ENCODE measurements at places on chromosomes 1 and 21.
A peak's percentile ranks its signal among the peaks of the same experiment; 100 is the strongest.

DNA sequence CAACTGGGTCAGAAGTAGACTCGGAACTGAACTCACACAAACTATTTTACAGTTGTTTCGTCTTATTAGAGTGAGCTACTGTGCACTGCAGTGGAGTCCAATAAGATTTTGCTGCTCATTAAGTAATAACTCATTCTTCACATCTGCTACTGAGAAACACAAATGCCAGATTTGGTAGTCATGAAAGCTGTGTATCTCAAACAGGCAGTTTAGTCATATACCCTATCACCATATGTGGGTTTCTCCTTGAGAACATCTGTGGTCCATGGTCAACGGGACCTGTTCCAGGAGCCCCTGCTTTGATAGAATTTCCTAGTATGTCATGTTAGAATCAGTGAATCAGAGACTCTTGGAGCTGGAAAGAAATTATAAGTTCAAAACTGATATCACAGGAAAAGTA, 60.4 kb downstream of the ALG14 start:
- DNase-seq, result no peak

GRCh38 chr1:86154571-86155050, 2.0 kb downstream of the COL24A1 start:
- DNase-seq, result no peak

DNA sequence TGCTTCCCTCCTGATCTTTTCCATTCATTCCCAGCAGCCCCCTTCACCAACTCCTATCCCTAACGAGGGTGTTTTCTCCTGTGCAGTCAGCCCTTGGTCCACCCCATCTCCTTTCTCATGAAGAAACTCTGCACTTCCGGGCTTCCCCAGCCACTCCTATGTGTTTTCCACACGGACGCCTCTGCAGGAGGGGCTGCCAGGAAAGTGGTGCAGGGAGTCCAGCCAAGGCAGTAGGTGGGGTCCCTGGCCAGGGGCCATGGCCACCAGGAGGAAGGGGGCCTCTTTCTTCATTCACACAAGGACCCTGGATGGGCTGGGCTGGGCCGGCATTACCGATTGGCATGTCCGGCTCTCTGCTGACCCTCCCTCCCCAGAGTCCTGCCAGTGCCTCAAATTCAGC, 72.8 kb upstream of the EFHD2 start:
- DNase-seq, result no peak

GRCh38 chr1:18232052-18232451, 124.5 kb downstream of the IGSF21 start:
- no peak for DNase-seq

GRCh38 chr1:26121854-26122773, 10.5 kb downstream of the PDIK1L start:
- peak; percentile 23 for DNase-seq

- no peak for DNase-seq
Observed at GRCh38 chr1:65319754-65320153, 10.4 kb downstream of the DNAJC6 start.

DNA sequence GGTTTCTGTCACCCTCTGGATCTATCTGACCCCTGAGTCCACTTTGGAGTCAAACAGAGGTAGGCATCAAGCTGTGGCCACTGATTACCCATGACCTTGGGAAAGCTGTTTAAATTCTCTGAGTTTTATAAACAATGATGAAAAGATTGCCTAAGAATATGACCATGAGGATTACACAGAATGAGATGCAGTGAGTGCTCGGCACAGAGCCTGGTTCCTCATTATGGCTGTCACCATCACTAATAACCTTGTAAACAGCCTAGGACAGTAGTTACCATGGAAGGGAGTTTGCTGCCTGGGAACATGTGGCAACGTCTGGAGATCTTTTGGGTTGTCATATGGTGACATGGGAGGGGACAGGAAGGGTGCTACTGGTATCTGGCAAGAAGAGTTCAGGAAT, 248.3 kb upstream of the KAZN start:
- DNase-seq, result no peak

- no peak for DNase-seq
Observed at GRCh38 chr1:55522353-55522903, 307.3 kb upstream of the USP24 start.

DNA sequence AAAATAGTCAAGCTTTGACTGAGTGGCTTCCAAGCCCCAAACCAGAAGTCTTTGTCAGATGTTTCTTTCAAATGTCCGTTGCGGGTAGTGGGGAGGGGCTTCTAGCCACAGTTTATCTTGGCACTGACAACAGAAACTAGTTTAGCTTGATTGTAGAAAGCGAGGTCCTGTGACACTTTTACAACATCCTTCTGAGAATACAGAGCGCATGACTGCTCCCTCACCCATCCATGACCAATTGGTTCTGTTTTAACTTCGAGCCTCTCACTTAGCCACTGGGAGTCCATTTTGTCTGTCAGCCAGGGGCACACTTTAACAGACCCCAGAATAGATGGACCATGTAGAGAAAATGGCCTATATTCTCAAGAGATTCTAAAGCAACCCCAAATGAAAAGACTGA, 199.2 kb upstream of the ST6GALNAC5 start:
- no peak for DNase-seq

GRCh38 chr1:35718492-35719336, at the start of gene C1orf216:
TSS of gene C1orf216 (minus strand) at chr1:35718884. CDS start at chr1:35716321, 2,563 bp downstream.
- peak; percentile 44 for DNase-seq

DNA sequence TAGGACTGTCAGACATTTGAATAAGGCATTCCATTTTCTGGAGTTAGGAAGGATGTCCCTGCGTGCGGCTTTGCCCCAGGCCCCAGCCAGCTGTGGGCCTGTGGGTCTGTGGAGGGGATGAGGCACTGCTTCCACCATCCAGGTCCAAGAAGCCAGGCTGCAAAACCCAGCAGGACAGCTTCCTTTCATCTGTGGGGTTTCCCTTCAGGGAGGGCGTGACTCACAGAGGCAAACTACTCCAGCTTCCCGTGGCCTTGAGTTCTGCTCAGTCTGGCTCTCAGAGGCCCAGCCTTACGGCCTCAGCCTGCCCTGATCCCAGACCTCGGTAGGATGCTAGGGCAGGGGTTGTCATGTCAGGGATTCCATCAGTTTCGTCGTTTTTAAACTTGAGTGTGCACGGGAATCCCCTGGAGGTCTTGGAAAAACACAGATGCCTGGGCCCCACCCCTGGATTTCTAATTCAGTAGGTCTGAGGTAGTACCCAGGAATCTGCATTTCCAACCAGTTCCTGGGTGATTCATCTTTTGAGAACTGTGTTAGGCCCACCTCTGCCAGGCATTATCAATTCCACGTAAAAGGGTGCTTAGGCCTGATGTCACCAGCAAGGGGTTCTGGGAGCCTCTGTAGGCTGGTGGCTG, 32.3 kb upstream of the TENT5C start:
- peak; percentile 16 for DNase-seq

DNA sequence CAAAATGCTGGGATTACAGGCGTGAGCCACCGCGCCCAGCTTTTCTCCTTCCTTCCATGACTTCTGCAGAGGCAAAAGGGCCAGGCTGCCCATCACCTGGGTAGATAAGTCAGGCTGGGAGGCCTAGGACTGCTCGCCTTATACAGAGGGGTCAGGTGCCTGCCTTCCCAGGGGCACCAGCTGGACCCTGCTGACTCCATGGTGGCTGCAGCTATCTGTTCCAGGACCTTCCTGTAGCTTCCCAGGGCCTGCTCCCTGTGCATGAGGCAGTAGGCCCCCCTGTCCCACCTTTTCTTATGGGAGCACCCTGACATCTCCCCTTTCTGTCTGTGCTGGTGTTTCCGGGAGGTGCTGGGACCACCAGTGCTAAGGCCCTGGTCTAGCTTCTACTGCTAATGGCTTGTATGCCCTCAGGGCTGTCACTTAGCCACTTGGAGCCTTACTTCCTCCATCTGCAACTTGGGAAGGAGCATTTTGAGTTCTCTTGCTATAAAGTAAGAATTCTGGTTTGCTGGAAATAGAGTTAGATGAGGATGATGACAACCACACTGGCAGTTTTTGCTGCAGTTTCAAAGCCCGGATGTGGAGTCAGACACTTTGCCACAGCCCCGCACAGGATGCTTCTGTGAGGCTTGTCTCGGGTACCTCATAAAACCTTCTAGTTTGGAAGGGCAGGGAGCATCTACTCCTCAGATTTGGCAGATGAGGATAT, 14.4 kb downstream of the SOX13 start:
- no peak for DNase-seq

- DNase-seq, result no peak
Observed at GRCh38 chr1:35210321-35211119, 17.6 kb upstream of the SFPQ start.

GRCh38 chr1:208324005-208324404, 79.8 kb upstream of the PLXNA2 start:
- no peak for DNase-seq

DNA sequence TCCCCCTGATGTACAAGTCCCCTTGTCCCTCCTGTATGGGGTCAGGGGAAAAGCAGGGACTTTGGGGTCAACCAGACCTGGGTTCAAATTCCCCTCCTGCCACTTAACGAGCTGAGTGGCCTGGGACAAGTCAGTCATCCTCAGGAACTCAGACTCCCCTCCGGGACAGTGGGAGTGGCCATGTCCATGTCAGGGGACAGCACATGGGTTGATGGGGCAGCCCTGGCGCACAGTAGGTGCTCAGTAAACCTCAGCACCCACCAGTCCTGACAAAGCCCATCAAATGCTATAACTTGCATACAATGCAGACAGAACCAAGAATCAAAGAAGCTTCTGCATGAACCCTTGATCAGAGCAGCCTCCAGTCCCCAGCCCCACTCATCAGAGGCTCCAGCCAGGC, 30.0 kb downstream of the MATN1 start:
- no peak for DNase-seq

GRCh38 chr1:29517251-29518086, 281.1 kb downstream of the PTPRU start:
- no peak for DNase-seq

- peak; percentile 16 for DNase-seq
Observed at GRCh38 chr1:25647863-25648262, 31.3 kb downstream of the MAN1C1 start.

DNA sequence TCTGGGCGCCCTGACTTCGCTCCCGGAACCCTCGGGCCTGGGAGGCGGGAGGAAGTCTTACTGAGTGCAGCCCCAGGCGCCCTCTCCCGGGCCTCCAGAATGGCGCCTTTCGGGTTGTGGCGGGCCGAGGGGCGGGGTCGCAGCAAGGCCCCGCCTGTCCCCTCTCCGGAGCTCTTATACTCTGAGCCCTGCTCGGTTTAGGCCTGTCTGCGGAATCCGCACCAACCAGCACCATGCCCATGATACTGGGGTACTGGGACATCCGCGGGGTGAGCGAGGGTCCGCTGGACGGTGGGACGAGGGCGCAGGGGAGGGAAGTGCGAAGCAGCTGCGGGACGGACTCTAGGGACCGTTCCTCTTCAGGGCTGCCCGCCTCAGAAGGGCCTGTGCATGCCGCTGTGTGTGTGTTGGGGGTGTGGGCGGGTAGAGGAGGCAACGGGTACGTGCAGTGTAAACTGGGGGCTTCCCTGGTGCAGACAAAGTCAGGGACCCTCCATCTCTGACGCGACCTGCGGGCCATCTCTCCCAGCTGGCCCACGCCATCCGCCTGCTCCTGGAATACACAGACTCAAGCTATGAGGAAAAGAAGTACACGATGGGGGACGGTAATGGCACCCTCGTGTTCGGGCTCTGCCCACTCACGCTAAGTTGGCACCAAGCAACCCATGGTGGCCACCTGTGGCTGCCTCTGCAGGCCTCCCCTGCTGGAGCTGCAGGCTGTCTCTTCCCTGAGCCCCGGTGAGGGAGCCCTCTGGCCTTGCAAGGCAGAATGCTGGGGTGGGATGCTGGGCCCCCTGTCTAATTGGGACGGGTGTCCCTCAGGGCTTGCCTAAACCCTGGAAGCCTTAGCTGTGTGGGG, at the start of gene GSTM1:
TSS of gene GSTM1 (plus strand) at position 177 of the 859 bp plus-strand sequence. CDS start at position 234, 57 bp downstream.
- peak; percentile 87 for DNase-seq

DNA sequence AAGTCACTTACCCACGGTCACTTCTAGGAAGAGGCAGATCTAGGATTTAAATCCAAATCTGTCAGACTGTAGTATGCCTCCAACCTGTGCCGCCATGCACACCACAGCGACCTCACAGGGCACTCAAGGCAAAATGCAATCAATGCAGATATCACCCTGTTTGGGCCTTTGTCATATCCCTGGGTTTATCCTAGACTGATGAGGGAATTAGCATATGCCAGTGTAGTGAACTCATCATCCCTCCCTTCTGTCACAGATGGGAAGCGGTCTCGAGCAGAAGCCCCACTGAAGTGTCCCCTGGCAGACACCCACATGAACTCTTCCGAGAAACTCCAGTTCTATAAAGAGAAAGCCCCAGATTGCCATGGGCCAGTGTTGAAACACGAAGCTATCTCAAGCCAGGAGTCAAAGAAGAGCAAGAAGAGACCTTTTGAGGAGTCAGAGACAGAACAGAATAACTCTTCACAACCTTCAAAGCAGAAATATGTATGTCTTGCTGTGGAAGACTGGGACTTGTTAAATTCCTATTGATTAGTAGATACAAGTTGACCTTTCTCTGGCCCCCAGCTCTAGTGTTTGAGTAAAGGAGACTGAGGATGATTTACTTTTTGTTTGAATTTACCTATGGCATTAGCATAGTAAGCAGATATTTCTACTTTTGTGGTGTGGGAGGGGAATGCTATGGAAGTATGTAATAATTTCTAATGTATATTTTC, 21.4 kb downstream of the LRRC42 start:
- no peak for DNase-seq

- no peak for DNase-seq
Observed at GRCh38 chr21:36200081-36200561, 43.5 kb downstream of the DOP1B start.

GRCh38 chr21:46666941-46667740, 31.7 kb downstream of the PRMT2 start:
- DNase-seq, result no peak

GRCh38 chr1:33060579-33061083, 20.3 kb upstream of the AZIN2 start:
- DNase-seq, result no peak

DNA sequence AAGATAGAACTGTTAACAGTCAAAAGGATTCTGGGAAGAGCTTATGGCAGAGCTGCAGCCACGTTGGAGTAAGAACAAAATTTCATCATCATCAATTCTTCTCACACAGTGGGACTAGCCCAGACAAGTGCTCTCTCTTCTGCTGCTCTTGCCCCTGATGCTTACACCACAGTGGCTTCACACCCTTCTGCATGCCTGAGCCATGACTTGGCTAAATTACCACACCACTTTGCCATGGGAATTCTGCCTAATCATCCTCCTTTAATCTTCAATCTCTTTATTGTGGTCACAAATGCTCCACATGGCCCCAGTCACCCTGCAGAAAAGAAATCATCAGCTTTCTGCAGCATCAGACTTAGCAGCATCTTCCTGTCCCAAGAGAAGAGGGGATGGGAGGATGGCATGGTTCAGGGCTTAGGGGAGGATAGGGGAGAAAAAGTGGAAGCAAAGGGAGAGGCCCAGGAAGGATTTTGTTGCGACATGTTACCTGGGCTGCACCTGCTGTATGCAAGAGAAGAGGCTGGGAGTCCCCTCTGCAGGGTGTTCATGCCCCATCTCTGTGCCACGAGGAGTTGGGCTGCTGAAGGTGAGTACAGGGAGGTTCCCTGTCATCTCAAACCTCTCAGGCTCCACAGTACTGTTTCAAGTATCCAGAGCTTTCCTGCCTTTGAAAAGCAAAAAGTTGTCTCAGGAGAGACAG, 9.0 kb upstream of the RPTN start:
- DNase-seq, result no peak

Measured in CD4-positive, alpha-beta T cell (primary cell).